ENCODE measurements at places on chromosomes 11 and 22.
A peak's percentile ranks its signal among the peaks of the same experiment; 100 is the strongest.

GRCh38 chr11:111879637-111879960, 258 bp downstream of the CFAP68 start:
- DNase-seq = no peak

DNA sequence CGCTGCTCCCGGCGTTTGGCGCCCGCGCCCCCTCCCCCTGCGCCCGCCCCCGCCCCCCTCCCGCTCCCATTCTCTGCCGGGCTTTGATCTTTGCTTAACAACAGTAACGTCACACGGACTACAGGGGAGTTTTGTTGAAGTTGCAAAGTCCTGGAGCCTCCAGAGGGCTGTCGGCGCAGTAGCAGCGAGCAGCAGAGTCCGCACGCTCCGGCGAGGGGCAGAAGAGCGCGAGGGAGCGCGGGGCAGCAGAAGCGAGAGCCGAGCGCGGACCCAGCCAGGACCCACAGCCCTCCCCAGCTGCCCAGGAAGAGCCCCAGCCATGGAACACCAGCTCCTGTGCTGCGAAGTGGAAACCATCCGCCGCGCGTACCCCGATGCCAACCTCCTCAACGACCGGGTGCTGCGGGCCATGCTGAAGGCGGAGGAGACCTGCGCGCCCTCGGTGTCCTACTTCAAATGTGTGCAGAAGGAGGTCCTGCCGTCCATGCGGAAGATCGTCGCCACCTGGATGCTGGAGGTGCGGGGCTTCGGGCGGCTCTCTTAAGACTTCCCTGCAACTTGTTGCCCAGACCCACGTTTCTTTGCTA, at the start of gene CCND1:
CCND1 (plus strand) TSS at position 162 of the 587 bp plus-strand sequence; CDS start at position 320, 158 bp downstream.
- DNase-seq = peak; percentile 44

DNA sequence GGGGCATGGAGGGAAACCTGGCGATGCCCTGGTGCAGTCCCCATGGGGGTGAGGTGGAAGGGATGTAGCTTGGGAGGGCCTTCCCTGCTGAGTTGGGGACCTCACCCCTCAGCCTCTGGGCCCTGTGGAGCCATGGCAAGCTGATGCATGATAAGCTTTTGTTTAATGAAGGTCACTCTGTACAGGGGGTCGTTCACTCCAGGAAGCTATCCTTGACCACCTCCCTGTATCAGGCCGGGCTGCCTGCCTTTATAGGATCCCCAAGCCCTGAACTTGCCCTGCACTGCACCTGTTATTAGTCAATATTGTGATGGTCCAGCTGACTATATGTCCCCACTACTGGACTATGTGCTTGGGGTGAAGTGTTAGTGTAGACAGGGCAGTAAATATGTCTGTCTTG, 49.7 kb upstream of the MYEOV start:
- DNase-seq = no peak

- no peak for DNase-seq
These were observed 988 bp downstream of the MGAT3 start for GRCh38 chr22:39457556-39458443.

- no peak for DNase-seq
These were observed 434 bp downstream of the BANF1 start for GRCh38 chr11:66002648-66003225.

DNA sequence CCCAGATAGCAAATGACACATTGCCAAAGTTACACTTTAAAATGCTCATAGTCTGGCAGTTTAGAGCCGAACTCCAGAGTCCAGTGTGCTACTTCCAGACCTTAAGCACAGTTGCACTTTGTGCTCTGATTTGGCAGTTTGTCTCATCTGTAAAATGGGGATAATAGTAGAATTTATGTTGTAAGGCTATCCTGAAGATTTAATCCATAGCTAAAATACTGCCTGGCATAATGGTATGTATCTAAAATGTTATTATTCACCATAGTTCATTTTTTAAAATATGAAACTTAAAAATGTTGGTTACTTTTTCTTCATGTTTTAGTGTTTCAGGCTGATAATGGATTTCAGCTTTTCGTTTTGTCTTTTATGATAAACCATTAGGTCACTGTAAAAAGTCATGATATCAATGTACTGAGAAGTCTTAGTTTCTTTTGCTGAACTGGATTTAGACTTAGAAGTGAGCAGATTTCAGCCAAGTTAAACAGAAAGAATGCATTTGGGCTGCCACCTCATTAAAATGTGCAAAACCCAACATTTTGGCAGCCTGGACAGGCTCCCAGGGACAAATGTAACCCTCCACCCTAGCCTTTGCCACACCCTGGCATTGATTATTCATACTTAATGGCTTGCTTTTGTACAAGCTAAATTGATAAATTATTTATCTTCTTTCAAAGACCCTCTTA, 933 bp downstream of the OLFML1 start:
- DNase-seq = no peak

- no peak for DNase-seq
These were observed 951.1 kb downstream of the LRRC4C start for GRCh38 chr11:40508303-40508702.

DNA sequence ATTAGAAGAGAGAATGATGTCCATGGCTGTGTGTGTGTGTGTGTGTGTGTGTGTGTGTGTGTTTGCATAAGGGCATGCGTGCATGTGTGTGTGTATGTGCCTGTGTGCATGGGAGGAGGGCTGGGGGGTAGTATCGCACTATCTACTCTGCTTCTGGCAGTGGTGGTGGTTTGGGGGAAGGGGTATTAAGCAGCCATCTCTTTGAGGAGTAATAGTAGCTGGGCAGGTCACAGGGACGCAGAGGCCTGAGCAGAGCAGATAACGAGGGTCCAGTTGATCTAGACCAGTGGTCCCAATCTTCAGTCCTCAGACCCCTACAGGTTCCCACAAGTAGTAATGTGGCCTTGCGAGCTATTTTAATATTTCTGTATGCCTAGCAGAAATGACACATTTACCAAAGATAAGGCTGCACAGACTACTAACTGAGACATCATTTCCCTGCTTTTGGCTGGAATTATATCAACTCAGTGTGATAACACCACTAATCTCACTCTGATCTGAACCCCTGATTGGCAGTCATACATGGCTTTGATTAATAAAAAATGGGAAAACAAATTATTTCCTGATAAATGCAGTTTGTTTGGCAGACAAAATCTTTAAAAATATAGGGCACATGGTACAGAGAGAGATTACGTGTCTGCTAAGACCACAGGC, 354.3 kb downstream of the BUD13 start:
- no peak for DNase-seq

- no peak for DNase-seq
These were observed 29.6 kb downstream of the FBLN1 start for GRCh38 chr22:45532235-45532631.

GRCh38 chr11:120192831-120193625, 17.8 kb upstream of the OAF start:
- no peak for DNase-seq

Measured in stimulated activated naive CD8-positive, alpha-beta T cell treated with anti-CD3 and anti-CD28 coated beads, Interleukin-15, Interleukin-2, amounts not matched to agents 100 U/mL and 50 U/mL, for 24 hours (primary cell).